ENCODE measurements at places on chromosomes 5 and 9. TPM values are rescaled to one million over a fixed set of nuclear protein-coding genes. Genes with fewer than 3 reads are reported as not detected.
A peak's percentile ranks its signal among the peaks of the same experiment; 100 is the strongest.

The CLIC3 gene
- not detected for total RNA-seq

The HOMER1 gene
- total RNA-seq: 28.1 TPM

The KLF4 gene
- total RNA-seq: not detected

The MARCOL gene
- not detected for total RNA-seq

The LPCAT1 gene
- total RNA-seq: 111 TPM

The TRAF1 gene
- 3.8 TPM for total RNA-seq

The QRFP gene
- total RNA-seq: not detected

The TMEM8B gene
- 23.9 TPM for total RNA-seq

GRCh38 chr9:35732185-35732799 is at the start of the genes CREB3 and TLN1:
Gene CREB3, plus strand, starts transcription at chr9:35732666. Its CDS starts 107 bp downstream, at chr9:35732773.
Gene TLN1, minus strand, starts transcription at chr9:35732195. Its CDS starts 6,501 bp downstream, at chr9:35725694.
- peaks cover 3% of the 10 kb centered on the region for H3K36me3 ChIP-seq
- H3K27me3 ChIP-seq: no peaks in the 10 kb centered on the region
- H3K4me3 ChIP-seq: peak within 1 kb of the TSS; percentile 99
- peak within 1 kb of the TSS; percentile 96 for H3K27ac ChIP-seq
- peaks cover 23% of the 10 kb centered on the region for H3K4me1 ChIP-seq

DNA sequence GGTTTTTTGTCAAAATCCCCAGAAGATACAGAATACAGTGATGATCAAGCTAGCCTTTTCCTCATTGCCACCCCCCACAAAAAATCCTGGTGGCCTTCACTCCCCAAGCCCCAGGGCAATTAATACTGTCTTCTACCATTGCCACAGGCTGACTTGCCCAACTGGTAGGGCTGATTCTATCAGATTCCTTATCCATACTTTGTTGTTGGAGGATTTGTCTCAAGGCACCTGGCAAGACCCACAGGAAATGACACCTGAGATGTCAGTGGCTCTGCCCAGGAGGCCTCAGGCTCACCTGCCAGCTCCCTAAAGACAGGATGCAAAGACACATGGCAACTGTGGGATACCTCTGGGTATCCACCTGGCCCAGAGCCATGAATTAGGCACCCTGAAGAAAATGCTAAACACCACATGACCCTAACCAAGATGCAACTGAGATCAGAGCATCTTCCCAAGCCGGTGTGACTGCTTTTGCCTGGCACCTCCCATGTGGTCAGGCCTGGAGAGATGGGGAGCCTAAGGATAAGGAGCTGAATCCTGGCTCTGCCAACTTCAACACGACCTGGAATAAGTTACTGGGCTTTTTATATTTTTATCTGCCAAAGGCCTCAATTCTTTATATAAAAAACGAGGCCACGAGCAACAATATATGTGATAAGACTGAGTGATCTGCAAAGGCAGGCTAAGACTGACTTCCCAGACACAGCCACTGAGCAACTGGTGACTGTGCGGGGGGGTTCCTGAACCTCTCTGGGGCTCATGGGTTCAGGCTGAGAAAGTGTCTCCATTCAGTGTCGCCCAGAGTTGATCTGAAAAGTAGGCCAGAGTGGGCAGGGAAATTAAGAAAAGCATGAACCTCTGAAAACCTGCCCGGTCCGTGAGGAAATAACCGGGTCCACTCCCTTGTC is 944 bp downstream of the ATOX1 start:
- no peaks in the 10 kb centered on the region for H3K27me3 ChIP-seq
- peak overlapping the region; percentile 43 for H3K27ac ChIP-seq
- no peak for DNase-seq
- peaks cover 3% of the 10 kb centered on the region for H3K36me3 ChIP-seq

- no peaks in the 10 kb centered on the region for H3K4me1 ChIP-seq
- no peak overlapping the region for H3K4me3 ChIP-seq
- DNase-seq: no peak
These were observed 455.0 kb upstream of the ACTBL2 start for GRCh38 chr5:57937501-57938173.

- H3K36me3 ChIP-seq: peaks cover 20% of the 10 kb centered on the region
- no peak for DNase-seq
- no peaks in the 10 kb centered on the region for H3K27me3 ChIP-seq
- H3K4me1 ChIP-seq: peaks cover 14% of the 10 kb centered on the region
These were observed 6.1 kb downstream of the ZDHHC21 start for GRCh38 chr9:14687042-14687719.

DNA sequence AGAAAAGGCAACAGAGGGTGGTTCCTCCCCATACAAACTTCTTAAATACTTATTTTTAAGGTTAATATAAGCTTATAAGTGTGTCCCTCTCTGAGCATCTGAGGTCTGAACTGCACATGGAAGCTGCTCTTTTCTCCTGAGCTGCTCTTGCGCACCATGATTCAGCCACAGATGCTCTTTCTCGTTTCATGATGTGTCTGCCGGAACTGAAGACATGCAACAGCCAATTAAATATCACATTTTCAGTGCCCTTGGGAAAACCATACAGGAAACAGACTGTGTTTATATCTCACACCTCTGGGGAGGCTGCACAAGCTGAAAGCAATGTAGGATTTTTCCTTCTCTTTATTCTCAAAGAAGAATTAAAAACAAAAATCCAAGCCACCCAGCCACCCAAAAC is 96.8 kb upstream of the NREP start:
- H3K36me3 ChIP-seq: no peaks in the 10 kb centered on the region
- no peak for DNase-seq
- H3K27me3 ChIP-seq: no peaks in the 10 kb centered on the region

- H3K27me3 ChIP-seq: no peaks in the 10 kb centered on the region
- no peak overlapping the region for H3K27ac ChIP-seq
- peaks cover 5% of the 10 kb centered on the region for H3K36me3 ChIP-seq
- H3K4me3 ChIP-seq: no peak overlapping the region
These were observed 55.3 kb downstream of the LIX1 start for GRCh38 chr5:97087138-97087537.

GRCh38 chr5:132027027-132027426 is 15.6 kb upstream of the ACSL6 start:
- H3K4me1 ChIP-seq: no peaks in the 10 kb centered on the region
- DNase-seq: no peak
- H3K4me3 ChIP-seq: no peak overlapping the region
- peaks cover 20% of the 10 kb centered on the region for H3K27me3 ChIP-seq

DNA sequence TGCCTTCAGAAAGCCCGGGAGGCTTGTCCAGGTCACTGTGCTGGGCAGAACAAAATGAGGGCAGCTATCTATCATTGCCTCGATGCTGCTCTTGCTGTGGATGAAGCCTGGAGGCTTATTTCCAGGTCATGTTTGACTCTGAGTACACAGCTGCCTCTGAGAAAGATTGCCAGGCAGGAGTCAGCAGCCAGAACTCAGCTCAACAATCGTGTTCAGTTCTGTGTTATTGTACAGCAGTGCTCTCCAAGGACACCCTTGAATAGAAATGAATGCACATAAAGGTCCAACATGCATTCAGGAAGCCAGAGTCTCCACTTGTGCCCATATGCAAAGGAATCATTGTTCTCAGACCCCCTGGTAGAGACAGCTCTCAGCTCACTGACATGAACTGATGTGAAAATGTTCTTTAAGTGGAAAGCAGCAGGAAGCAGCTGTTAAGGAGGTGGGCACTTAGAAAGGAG is 61.7 kb upstream of the ZFR start:
- H3K27ac ChIP-seq: peak overlapping the region; percentile 29
- H3K36me3 ChIP-seq: peaks cover 3% of the 10 kb centered on the region
- no peak for DNase-seq
- H3K27me3 ChIP-seq: peaks cover 2% of the 10 kb centered on the region
- peaks cover 41% of the 10 kb centered on the region for H3K4me1 ChIP-seq

Measured in neural crest cell (in vitro differentiated cells).